Activated CD4-positive, alpha-beta T cell treated with anti-CD3 and anti-CD28 coated beads for 36 hours (primary cell): ENCODE measurements at places on chromosomes 5 and 9. TPM values are rescaled to one million over a fixed set of nuclear protein-coding genes. Genes with fewer than 3 reads are reported as not detected.
A peak's percentile ranks its signal among the peaks of the same experiment; 100 is the strongest.

GRCh38 chr9:109231593-109231992 lies 64.5 kb upstream of the FRRS1L start:
- DNase-seq = no peak
- no peak overlapping the region for H3K4me3 ChIP-seq
- H3K27me3 ChIP-seq = peaks cover 9% of the 10 kb centered on the region
- H3K4me1 ChIP-seq = no peaks in the 10 kb centered on the region
- no peaks in the 10 kb centered on the region for H3K36me3 ChIP-seq
- no peak overlapping the region for H3K27ac ChIP-seq

GRCh38 chr5:97121848-97122247 lies 20.6 kb downstream of the LIX1 start:
- no peak overlapping the region for H3K27ac ChIP-seq
- DNase-seq = no peak
- no peak overlapping the region for H3K4me3 ChIP-seq
- no peaks in the 10 kb centered on the region for H3K4me1 ChIP-seq

DNA sequence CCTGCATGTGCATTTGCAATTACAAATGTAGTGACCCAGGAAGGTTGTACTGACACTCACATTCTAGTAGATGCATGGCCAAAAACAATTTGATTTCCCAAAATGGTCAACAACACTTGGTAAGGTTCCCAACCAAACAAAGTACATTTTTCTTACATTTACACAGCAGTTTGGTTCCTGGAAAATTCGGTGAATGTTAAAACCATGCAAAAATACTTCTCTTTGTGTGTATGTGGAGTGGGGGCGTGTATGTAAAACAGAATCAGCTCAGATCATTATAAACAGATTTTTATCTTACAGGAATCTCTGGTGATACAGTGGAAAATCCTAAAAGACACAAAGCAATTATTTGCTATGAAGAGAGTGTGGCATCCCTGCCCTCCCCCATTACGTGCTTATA lies 25.1 kb upstream of the MELK start:
- peaks cover 6% of the 10 kb centered on the region for H3K27me3 ChIP-seq
- H3K4me1 ChIP-seq = no peaks in the 10 kb centered on the region
- no peaks in the 10 kb centered on the region for H3K36me3 ChIP-seq
- no peak for DNase-seq

DNA sequence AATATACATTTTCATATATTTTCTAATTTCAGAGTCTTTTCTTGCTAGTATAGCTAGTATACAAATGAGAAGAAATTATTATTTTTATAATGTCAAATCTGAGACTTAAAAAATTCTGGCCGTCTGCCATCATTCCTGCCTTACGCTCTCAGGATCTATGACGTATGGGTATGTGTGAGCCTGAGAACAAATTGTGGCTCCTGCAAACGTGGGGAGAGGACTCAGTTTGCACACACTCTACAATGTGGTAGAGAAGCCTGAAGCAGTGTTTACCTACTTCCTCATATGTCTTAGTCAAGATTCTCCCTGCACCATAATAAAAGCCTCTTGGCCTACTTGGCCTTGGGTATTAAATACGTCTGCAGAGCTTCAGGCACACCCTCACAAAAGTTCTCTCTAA lies 825.4 kb downstream of the SEMA5A start:
- H3K4me3 ChIP-seq = no peak overlapping the region
- H3K4me1 ChIP-seq = no peaks in the 10 kb centered on the region

Gene OSMR
- 0.25 TPM for total RNA-seq

DNA sequence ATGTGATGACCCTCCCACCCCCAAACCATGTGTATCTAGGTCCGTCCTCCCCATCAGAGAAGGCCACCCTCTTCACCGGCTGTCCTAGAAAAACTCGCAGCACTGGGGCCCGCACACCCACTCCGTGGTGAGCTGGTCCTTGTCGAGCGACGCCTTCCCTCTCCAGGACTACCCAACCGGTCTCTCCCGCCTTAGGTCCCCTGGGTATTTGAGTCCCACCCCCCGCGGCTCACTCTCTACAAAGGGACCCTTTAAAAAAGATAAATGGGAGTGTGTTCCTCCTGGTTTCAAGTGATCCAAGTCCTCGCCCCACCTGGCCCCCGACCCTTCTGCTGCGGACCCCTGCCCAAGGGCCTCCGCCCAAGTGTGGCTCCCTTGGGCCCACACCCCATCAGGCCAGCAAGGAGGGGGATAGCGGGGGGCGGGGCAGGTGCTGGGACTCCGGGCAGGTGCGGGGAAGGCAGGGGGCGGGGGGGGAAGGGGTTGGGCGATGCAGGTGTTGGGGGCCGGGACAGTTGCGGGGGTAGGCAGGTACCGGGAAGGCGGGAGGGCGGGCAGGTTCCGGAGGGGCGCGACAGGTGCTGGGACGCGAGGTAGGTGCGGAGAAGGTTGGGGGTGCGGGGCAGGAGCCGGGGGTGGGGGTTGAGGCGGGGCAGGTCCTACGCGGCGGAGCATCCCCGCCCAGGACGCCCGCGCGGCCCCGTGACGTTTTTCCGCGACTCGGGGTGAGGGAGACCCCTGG lies 970 bp upstream of the ARRDC1 start:
- no peaks in the 10 kb centered on the region for H3K36me3 ChIP-seq
- no peak for DNase-seq
- no peak overlapping the region for H3K27ac ChIP-seq
- peaks cover 24% of the 10 kb centered on the region for H3K4me1 ChIP-seq
- H3K27me3 ChIP-seq = no peaks in the 10 kb centered on the region
- peak overlapping the region; percentile 17 for H3K4me3 ChIP-seq

Gene DYNC2I2
- total RNA-seq = 35.7 TPM

- no peak overlapping the region for H3K4me3 ChIP-seq
- no peaks in the 10 kb centered on the region for H3K27me3 ChIP-seq
- H3K36me3 ChIP-seq = peaks cover 14% of the 10 kb centered on the region
- DNase-seq = no peak
- H3K27ac ChIP-seq = no peak overlapping the region
Observed at GRCh38 chr5:177538876-177539275, 15.5 kb downstream of the FAM193B start.

- H3K4me3 ChIP-seq = no peak overlapping the region
- H3K27ac ChIP-seq = no peak overlapping the region
- H3K4me1 ChIP-seq = no peaks in the 10 kb centered on the region
- no peaks in the 10 kb centered on the region for H3K27me3 ChIP-seq
- peaks cover 13% of the 10 kb centered on the region for H3K36me3 ChIP-seq
Observed at GRCh38 chr5:135332519-135333150, 66.4 kb downstream of the MACROH2A1 start.

Gene MLANA
- total RNA-seq = not detected

Gene DNAI1
- total RNA-seq = 0.34 TPM
